Activated T-helper 17 cell treated with anti-CD3 and anti-CD28 coated beads, Interleukin-2, amount 50 U/mL, for 72 hours (primary cell): ENCODE measurements at places on chromosomes 5 and 9. TPM values are rescaled to one million over a fixed set of nuclear protein-coding genes. Genes with fewer than 3 reads are reported as not detected.
A peak's percentile ranks its signal among the peaks of the same experiment; 100 is the strongest.

- ATAC-seq: no peak
These were observed 14.4 kb upstream of the GALNT10 start for GRCh38 chr5:154176181-154176580.

Gene SOX30
- total RNA-seq: 1.0 TPM

Gene PCDHB1
- not detected for total RNA-seq

DNA sequence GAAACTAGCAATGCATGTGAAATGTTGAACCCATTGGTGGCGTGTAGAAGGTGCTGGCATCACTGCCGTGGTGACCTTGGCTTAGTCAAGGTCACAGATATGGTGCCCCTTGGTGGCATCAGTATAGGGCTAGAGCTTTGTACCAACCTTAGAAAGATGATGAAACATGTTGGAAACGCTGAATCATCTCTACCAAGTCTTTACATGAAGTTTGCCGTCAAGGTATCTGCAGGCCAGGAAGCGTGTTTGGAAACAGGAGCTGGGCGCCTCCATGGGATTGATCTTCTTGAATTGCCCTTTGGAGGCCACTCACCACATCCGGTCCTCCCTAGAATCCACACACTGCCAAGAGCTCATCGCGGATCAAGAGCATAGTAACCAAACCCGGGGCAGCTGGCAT, 16.9 kb upstream of the BOD1 start:
- ATAC-seq: no peak

Gene CORO2A
- 18.2 TPM for total RNA-seq

- no peak for ATAC-seq
These were observed 122.7 kb downstream of the NMUR2 start for GRCh38 chr5:152282331-152282730.

DNA sequence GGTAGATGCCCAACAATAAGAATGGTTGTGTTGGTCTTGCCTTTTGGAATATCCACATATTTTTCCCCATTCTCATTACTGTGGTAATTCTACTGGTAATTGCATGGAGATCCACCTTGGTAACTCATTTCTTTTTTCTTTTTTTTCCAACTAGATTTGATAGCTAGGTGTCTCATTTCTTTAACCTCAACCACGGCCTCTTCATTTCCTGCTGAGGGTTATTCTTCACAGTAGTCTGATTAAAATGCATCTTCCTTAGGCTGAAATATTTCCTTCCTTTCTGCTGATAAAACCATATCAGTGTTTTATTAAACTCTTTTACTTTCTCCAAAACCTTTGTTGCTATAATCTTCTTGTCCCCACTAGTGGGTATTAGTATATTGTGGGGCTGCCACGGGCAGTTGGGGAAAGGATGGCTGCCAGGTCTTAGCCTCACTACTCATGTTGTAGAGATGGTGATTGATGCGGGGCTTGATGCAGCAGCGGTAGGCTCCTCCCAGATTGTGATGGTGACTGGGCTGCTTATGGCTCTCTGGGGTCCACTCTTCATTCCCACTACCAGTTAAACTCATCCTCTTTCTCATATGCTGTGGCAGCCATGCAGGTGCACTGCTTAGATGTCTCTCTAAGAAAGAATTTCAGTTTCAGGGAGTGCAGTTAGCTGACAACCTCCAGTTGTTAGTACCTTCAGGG, 35.9 kb downstream of the KIF2A start:
- ATAC-seq: peak; percentile 65

DNA sequence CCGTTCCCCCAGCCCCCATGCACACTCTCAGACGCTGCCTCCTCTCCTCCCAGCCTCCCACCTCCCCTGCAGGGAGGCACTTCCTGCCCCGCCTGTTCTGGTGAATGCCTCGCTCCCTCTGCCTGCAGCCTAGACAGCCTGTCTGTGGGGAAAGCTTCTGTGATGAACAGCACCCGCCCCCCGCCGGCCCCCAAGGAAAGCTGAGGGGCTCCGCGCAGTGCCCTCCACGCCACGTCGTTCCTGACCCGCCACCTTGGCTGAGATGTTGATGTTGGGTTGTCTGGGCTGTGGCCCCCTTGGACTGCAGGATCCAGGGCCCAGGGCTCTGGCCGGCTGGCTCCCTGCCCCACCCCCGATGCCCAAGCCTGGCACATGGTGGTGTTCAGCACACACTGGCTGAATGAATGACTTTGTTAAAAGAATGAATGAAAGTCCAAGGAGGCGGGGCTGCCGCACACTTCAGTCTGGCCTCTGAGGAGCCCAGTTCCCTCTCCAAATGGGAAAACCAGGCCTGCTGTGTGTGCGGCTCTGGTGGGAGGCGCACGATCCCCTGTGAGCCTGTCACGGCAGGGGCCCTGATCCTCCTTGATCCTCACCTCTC, 2.1 kb upstream of the MYMK start:
- ATAC-seq: no peak

DNA sequence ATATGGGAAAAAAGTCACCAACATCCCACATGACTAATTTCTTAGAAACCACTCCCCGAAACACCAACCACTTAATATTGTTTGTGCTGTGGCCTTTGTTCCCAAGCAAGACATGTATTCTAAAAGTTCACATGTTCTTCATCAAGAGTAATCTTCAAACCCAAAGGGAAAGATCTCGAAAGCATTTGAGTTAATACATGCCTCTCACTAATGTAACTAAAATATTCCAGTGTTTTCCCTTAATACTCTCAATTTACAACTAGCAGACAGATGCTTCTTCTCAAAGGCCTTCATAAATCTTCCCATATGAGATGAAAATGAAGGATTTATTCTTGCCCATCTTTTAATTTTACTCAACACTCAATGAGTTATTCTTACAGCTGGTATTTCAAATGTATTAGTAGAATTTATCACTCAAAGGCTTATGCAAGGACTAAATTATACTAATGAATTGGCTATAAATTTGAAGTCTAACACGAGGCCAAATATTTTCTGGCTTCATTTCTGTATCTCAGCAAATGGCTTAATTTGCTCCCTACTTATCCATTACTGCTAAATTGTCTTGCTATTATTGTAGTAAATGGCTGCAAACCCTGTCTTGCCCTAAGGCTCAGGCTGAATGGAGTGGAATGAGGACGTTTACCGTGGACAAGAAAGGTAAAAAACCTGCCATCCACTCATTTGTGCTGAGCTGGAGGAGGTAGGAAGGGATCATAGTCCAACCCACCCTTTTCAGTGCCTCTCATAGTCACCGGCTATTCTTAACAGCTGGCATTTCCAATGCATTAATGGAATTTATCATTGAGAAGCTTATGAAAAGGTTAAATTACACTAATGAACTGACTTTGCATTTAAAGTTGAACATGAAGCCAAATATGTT, 474.4 kb downstream of the RASEF start:
- no peak for ATAC-seq

GRCh38 chr5:169100735-169101075, 200.2 kb downstream of the SLIT3 start:
- no peak for ATAC-seq

Gene ANKRD20A1
- total RNA-seq: 1.8 TPM

- peak; percentile 98 for ATAC-seq
These were observed 40.7 kb upstream of the CLPTM1L start for GRCh38 chr5:1385395-1386273.

Gene C7
- total RNA-seq: not detected

GRCh38 chr5:74288448-74289108, 351.9 kb downstream of the ENC1 start:
- ATAC-seq: no peak

- no peak for ATAC-seq
These were observed 6.0 kb upstream of the ESM1 start for GRCh38 chr5:54991416-54991815.

Gene MYOT
- not detected for total RNA-seq

DNA sequence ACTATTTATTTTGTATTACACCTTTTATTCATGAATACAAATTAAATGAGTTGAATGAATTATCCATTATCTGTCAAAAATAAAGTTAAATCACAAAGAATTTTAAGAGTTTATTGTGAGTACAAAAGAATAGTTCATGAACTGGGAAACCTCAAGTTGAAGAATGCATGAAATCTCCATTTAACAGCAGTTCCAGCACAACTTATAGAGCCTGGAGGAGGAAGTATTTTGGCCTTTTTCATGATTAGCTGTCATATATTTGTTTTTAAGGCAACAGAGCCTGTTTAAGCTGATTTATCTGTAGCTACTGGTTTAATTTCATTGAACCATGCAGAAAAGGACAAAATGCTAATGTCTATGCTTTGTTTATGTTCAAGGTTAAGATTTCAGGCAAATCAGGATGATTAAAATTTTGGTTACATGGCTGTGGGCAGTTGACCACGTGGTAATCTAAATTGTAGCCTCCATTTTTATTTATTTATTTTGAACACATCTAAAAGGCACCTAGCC, 12.2 kb downstream of the SPINK1 start:
- no peak for ATAC-seq

Gene SAXO1
- total RNA-seq: 0.37 TPM

Gene PCDHB14
- total RNA-seq: not detected

Gene CDH10
- not detected for total RNA-seq

DNA sequence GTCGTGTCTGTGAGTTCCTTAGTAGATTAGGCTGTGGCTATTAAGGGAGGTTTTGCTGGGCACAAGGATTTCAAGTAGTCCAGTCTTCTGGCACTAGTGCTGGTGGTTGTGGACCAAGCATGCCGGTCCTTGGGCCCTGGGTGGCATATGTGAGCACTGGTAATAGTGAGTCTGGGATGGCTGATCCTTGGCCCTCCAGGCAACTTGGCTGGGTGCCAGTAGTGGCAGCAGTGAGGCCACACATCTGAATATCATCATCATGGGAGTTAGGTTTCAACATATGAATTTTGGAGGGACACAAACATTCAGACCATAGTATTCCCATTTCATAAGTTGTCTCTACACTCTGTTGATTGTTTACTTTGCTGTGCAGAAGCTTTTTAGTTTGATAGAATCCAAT, 25.3 kb upstream of the APBA1 start:
- ATAC-seq: no peak

GRCh38 chr5:171868236-171868635, 82.6 kb downstream of the SMIM23 start:
- no peak for ATAC-seq

DNA sequence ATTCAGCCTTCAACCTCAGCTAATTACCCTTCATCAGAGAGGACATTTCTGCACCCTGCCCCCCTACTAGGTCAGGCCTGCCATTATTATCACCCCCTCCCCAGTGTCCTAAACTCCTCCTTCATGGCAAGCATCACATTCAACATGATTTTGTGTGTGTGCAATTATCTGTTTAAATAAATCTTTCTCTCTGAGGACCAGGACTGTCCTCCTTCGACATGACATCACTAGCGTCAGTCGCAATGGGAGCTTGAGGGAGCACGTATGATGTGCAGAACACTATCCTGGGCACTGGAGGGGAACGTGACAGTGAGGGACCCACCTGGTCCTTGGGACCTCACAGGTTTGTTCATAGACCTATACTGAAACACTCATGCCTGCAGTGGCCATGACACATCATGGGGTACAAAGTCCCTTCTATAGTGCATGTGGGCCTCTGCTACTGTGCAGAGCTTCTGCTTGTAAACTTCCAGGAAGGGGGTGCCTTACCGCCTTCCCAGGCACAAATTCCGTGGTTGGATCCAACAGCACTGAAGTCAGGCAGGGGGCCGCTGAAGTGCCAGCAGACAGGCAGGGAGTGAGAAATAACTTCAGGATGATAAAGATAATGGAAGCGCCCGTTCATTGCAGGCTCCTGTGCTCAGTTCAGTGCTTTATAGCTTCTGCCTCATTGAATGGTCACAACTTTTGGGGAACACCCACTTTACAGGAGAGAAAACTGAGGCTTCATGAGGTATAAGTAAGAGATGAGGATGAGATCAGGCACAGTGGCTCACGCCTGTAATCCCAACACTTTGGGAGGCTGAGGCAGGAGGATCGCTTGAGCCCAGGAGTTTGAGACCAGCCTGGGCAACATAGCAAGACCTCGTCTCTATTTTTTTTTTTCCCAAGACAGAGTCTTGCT, 36.0 kb upstream of the STXBP1 start:
- ATAC-seq: no peak

DNA sequence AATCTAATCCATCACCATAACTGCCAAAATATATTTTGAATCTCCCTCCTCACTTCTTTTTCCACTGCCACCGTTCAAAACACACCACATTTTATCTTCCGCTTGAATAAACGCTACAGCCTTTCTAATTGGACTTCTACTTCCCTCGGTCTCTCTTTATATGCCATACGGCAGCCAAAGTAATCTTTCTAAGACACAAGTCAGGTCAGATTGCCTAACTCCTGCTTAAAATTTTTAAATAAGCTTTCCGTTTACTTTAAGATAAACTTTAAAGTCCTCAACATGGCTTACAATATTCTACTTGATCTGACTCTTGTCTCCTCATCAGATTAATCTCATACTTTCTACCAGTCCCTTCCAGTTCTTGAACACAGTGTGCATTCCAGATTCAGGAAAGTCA, 9.7 kb downstream of the AFF4 start:
- no peak for ATAC-seq

GRCh38 chr9:138103849-138104206, 226.2 kb downstream of the CACNA1B start:
- ATAC-seq: no peak

Gene SMIM33
- total RNA-seq: 0.90 TPM

Gene LURAP1L
- not detected for total RNA-seq
